ENCODE measurements at places on chromosomes 7 and 10.

GRCh38 chr10:1270490-1270889 lies 214.3 kb downstream of the WDR37 start:
- DNase-seq: no peak

DNA sequence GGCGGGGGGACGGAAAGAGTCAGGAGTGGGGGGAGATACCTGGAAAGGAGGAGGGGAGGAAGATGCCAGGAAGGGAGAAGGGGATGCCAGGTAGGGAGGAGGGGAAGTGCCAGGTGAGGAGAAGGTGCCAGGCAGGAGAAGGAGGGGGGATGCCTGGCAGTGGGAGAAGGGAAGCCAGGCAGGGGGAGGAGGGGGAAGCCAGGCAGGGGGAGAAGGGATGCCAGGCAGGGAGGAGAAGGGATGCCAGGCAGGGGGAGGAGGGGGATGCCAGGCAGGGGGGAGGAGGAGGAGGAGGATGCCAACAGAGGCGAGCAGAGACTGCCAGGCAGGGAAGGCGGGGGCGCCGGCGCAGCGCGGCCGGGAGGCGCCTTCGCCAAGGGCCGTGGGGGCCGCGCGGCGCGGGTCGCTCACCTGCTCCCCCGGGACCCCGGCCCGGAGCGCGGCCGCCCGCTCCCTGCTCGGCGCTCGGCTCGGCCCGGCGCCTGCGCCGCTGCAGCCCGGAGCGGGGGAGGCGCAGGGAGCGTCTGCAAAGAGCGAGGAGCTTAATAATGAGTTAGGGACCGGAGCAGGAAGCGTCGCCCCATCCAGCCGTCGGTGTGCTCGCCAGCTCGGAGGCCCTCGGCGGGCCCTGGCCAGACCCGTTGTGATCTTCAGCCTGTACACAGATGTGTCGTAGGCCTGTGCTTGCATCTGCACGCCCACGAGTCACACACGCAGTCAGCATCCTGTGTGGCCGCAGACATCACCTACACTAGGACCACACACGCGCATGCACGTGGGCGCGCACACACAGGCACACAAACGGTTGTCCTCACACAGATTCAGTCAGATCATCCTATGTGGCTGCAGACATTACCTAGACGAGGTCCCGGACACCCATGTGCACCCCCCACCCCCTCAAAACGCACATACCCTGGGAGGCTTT lies 28.4 kb upstream of the SMARCD3 start:
- peak; percentile 37 for DNase-seq

GRCh38 chr7:97601931-97602457 lies 129.9 kb upstream of the TAC1 start:
- no peak for DNase-seq

DNA sequence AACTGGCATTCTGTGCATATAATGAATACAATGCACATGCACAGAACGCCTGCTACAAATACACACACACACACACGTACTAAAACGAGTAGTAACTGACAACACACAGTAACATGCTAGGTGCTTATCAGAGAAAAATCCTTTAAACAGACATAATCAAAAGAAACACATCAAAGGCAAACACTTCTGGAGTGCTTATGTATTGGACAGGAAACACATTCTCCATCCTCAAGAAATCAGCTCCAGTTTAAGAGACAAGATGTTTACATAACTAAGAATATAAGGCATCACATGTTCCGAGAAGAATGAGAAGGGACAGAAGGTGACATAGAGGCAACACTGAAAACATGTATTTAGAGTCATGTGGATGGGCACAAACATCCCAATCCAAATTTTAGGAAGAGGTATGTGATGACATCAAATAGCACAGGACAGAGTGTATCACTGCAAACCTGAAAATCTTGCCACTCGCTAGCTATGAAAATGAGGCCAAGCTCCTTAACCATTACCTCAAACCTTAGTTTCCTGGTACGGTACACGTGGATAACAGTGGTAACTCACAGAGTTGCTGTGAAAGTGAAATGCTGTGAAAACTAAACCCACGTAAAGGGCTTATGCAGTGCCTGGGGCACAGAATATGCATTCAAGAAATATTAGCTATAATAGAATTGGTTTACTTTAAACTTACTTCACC lies 619.6 kb downstream of the PARD3 start:
- no peak for DNase-seq

DNA sequence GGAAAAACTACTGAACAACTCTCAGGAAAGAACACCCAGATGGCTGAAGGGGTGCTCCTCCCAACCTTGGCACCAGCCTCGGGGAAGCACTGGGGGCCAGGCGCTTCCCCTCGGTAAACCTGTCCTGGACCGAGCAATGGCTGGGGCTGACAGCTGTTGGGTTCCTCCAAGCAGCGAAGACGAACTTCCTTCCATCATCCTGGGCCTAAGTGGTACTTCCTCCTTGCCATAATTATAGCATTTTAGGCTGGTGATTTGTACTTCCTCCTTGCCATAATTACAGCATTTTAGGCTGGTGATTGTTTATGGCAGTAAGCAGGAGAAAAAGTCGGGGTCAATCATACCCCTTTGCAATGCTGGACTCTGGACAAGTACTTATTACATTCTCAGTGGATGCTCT lies 69.3 kb downstream of the MYOF start:
- DNase-seq: no peak

GRCh38 chr7:26305090-26305868 lies 13.6 kb downstream of the SNX10 start:
- DNase-seq: no peak

All from NCI-H146 (cell line).